CD4-positive, alpha-beta T cell treated with Interleukin-4 for 4 hours (primary cell): ENCODE measurements at places on chromosomes 3 and 15.

- no peak for DNase-seq
Observed at GRCh38 chr3:107855710-107856109, 235.1 kb downstream of the CD47 start.

- peak; percentile 58 for DNase-seq
Observed at GRCh38 chr3:57596495-57597126, 533 bp downstream of the ARF4 start.

DNA sequence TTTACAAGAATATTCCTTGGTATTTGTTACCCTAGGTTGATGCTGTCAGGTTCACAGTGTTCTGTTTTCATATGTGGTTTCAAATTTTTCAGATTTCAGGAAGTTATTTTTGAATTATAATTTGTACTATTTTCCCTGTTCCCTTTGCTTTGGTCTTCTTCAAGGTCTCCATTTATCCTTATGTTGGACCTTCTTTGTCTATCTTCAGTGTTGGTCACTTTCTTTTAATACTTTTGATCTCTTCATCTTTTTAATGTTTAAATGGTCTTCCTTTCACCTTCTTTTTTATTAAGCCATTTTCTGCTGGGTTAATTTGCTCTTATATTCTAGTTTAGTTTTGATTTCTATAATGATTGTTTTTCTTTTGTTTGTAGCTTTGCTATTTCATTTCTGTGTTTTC lies 61.3 kb downstream of the KLHL25 start:
- DNase-seq, result no peak

DNA sequence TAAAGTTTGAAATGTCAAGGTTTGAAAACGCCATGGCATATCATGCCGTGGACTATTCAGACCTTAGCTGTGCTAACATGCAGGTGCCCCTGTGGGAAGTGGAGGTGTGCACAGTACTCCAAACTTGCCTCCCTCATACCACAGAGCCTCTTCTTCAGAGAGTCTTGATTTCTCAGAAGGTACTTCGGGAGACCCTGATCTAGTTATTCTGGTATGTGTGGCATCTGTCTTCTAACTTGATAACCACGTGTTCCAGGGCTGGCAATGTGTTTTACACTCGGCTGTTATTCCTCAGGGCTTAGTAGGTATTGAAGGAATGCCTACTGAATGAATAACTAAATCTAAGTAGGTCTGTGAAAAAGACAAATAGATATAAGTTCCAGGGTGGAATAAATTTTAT lies 309.9 kb downstream of the CLSTN2 start:
- no peak for DNase-seq

DNA sequence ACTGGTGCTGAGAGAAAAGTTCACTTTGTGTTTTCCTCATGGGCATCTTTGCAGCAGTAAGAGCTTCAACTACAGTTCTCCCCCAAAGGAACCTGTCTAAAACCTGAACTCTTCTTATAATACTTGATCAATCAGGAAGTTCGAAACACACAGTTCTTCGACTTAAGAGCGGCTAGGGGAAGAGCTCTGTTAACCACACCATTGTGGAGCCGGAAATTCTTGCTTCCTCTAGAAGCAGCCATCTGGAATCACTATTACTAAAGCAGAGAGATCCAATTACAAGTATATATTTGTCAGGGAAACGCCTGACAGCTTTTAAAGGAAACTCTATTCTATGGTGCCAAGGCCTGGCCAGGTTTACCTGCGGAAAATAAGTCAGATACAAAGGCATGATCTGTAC lies 337.3 kb upstream of the CBLB start:
- peak; percentile 44 for DNase-seq

DNA sequence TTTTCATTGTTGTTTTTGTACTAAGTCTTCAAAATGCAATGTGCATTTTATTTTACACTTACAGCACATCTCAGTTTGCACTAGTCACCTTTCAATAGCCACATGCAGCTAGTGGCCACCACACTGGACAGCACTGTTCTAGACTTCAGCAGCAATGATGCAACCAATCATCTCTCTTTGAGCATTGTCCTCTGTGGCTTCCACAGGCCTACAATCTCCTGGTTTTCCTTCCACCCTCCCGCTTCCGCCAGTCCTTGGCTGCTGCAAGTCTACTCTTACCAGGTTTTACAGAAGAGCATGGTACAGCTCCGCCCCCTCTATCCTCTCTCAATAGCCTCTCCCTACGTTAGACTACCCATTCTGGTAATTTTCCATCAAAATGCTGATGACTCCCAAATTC lies 25.1 kb upstream of the FSIP1 start:
- DNase-seq, result no peak

DNA sequence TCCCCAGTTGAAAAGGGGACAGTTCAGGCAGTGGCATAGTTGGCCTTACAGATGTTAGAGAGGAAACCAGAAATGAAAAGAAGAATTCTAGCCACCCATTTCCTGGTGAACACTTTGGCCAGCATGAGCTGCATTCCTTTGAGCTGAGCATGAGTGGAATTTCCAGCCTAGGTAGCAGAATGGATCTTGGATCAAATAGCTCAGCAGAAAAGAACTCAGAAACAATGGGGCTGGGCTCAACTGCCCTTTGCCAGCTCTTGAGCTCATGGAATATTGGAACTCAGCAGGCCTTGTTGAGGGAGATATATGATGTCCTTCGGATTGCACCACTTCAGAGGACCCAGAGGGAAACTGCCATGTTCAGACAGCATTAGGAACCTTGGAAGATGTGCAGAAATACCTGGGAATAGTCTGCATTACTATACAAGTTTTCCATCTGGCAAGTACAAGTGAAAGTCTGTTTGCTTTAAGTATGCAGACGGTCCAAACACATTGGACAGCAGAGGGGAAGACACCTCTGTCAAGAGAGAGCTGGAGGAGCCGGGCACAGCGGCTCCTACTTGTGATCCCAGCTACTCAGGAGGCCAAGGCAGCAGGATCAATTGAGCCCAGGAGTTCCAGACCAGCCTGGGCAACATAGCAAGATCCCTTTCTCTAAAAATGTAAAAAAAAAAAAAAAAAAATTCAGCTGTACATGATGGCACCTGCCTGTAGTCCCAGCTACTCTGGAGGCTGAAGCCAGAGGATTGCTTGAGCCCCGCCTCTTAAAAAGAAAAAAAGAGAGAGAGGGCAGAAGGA lies 3.1 kb upstream of the CDV3 start:
- no peak for DNase-seq

DNA sequence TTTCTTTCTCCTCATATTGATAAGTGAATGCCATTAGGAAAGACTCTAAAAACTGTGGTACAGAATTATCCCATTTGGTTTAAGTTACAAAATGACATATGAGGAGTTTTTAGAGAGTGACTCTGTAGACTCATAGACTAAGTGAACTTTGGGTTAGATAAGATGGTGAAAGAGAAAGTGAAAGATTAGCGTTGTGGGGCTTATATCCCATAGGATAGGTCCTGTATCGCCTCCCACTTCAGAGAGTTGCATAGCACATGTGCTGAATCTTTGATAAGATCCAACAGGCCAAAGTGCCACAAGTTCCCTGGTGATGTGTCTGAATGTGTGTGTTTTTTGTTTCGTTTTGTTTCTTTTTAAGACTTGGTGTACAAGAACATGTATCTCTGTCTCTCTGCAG lies 666.9 kb downstream of the MECOM start:
- DNase-seq, result no peak

DNA sequence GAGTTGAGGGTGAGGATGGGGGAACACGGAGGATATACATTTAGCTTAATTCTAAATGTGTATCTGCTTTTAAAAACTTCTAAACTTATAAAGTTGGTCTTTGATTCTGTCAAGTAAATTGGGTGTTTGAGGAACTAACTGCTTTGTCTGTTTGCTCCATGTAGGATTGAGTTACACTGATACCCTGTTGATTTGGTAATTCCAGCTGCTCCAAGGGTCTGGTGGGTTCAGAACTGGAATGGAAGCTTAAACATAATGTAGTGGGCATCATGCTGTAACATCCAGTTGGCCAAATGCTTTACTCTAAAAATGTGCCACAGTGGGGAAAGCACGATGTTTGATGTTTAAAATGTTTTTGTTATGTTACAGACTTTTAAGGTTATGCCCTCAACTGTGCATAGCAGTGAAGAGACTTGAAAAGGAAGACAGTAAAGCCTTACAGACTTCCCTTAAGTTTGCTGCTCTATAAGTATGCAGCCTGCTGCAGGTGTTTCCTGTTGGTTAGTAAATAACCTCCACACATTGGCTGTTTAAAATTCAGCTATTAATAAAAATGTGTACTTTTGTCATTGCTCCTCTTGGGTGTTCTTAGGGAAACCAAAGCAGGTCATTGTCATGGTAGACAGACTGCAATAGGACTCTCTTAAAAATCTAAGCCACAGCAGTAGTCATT lies 5.9 kb upstream of the EDEM1 start:
- DNase-seq, result no peak

DNA sequence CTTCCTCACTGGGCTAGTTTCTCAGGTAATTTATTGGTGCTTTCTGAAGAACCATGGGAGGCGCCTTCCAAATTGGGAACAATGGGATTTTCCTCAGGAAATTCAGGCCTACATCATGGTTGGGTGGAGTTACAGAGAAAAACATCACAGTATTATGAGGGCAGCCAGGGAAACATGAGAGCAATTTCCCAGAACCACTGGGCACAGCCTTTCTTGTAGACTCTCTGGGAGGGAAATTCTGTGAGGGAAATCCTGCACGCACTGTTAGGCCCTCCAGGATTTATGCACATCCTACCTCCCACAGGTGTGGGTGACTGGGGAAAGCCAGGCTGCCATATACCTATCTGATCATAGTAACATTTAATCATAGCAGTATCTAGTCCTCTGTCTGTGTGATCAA lies 13.2 kb downstream of the POPDC2 start:
- no peak for DNase-seq

DNA sequence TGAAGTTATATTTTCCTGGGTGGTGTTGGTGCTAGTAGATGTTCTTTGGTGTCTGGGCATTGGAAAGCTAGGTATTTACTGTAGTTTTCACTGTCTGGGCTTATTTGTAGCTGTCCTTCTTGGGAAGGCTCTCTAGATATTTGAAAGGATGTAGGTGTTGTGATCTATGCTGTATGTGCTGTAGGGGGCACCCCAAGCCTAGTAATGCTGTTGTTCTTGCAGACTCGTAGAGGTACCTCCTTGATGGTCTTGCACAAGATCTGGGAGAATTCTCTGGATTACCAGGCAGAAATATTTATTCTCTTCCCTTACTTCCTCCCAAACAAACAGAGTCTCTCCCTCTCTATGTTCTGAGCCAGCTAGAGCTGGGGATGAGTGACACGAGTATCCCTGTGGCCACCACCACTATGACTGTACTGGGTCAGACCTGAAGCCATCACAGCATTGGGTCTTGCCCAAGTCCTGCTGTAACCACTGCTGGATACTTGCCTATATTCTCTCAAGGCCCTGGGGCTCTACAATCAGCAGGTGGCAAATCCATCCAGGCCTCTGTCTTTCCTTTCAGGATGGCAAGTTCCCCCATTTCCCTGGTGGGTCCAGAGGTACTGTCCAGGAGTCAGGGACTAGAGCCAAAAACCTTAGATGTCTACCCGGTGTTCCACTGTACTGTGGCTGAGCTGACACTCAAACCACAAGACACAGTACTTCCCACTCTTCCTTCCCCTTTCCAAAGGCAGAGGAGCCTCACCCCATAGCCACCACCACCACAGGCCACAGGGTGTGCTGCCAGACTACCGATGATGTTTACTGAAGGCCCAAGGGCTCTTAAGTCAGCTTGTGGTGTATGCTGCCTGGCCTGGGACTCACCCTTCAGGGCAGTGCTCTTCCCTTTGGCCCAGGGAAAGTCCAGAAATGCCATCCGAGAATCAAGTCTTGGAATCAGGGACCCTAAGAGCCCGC lies 195.2 kb upstream of the DPPA4 start:
- DNase-seq, result peak; percentile 46

DNA sequence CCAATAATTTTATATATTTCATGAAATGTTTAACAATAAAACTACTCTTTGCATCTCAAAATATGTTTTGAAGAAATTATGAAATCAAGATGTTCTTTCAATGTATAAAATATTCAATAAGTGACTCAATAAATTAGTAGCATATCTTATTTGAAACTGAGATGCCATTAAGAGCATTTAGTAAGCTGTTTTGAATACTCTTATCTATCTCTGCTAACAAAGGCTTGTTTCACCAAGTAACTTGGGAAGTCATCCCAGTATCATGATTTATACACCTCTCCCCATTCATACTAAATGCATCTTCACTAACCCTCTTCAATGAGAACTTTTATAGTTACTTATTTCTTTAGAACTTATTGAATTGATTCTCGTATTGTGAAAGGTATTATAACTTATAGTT lies 43.1 kb downstream of the TNIK start:
- no peak for DNase-seq

- DNase-seq, result no peak
Observed at GRCh38 chr3:148081926-148082325, 615.8 kb upstream of the AGTR1 start.

DNA sequence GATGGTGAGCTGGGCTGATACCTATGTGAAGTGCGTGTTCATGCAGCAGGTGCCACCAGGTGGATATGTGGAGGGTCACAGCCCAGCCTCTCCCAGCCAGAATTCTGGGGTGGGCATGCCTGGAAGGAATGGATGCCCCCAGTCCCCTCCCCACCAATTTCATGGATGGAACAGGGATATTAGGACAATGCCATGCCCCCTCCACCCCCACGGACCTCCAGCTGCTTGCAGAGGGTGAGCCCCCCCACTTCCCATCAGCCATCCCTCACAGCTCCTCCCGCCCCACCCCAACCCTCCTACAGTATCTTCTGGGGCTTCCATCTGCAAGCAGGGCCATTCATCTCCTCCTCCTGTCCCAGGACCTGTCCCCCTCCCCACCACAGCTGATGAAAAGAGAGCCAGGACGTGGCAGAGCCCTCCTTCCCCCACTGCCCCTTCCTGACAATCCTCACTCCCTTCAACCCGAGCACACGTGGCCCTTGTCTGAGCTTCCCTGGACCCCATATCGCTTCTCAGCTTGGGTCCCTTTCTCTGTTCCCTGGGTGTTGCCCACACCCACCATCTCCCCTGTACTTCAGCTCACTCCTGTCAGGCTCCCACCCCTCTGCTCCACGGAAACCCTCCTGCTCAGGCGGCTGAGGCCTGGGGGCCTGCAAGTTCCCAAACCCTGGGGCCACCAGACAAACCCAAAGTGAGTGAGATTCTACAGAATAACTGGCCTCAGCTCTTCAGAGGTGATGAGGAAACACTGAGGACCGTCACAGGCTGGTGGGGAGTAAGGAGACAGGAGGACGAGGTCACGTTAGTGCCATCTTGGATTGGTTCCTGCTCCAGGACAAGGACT lies 2.8 kb upstream of the SEMA3G start:
- no peak for DNase-seq

GRCh38 chr3:149559525-149559924 lies 85.0 kb downstream of the TM4SF4 start:
- no peak for DNase-seq

GRCh38 chr15:69224383-69224782 lies 63.9 kb downstream of the GLCE start:
- no peak for DNase-seq

GRCh38 chr3:178960918-178961317 lies 110.7 kb downstream of the ZMAT3 start:
- no peak for DNase-seq

GRCh38 chr15:98954411-98954810 lies 53.2 kb downstream of the PGPEP1L start:
- no peak for DNase-seq

- DNase-seq, result no peak
Observed at GRCh38 chr15:33963831-33964664, 4.2 kb upstream of the CHRM5 start.

GRCh38 chr3:101009386-101009785 lies 16.2 kb upstream of the ABI3BP start:
- no peak for DNase-seq
